ENCODE measurements at places on chromosomes 5 and 9. TPM values are rescaled to one million over a fixed set of nuclear protein-coding genes. Genes with fewer than 3 reads are reported as not detected.

- DNase-seq: no peak
These were observed 179.4 kb downstream of the ACTL7B start for GRCh38 chr9:108676355-108676754.

Gene SLC34A3
- not detected for total RNA-seq

Gene ANKRD18B
- total RNA-seq: not detected

DNA sequence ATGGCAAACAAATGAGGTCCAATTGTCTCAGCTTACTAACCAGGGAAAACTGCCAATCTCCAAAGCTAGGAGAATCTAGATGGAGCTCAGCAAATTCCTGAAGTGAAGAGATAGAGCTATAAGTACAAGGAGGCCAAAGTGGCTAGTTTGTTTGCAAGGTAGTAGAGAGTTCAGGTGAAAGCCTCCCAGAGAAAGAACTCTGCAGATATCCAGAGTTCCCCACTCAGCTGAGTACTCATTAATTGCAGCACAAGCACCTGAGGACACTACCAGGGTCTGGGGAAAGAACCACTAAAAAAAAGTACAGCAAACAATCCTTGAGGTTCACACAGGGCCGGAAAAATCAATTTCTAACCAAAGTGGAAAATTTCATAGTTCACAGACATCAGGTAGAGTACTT lies 250.9 kb downstream of the TMEM232 start:
- no peak for DNase-seq

- no peak for DNase-seq
These were observed 2.2 kb downstream of the PPP2CA start for GRCh38 chr5:134223406-134224248.

DNA sequence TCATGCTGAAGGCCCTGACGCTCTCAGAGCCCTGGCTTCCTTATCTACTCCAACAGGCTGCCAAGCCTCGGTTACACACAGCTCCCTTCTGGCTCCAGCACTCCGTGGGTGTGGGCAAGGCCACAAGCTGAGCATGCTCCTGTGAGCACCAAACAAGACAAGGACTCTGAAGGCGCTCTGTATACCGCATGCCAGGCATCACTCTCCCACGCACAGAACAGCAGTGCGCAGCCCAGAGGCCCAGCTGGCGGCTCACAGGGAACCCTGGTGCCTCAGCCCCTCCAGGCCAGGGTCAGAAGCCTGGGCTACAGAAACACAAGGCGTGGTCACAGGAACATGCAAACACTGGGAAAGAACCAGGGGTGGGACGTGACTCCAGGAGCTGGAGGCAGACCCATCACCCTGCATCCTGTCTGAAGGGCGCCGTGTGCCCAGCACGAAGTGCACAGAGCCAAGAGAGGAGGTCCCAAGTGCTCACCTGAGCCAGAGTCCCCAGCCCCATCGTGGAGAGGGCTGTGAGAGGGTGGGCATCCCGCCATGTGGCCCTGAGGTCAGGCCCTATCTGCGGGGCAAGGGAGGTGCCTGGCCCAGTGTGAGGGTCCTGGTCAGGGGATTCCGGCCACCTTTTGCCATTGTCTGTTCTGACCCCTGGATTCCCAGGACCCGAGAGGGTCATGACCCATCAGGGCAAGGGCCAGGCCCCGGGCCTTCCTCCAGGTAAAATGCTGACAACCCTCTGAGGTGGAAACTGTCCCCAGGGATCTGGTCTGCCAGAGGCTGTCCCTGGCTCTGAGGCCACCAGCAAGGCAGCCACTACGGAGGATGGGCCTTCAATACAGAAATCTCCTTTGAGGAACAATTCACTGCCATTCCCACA lies 54.7 kb downstream of the COL23A1 start:
- peak; percentile 25 for DNase-seq

DNA sequence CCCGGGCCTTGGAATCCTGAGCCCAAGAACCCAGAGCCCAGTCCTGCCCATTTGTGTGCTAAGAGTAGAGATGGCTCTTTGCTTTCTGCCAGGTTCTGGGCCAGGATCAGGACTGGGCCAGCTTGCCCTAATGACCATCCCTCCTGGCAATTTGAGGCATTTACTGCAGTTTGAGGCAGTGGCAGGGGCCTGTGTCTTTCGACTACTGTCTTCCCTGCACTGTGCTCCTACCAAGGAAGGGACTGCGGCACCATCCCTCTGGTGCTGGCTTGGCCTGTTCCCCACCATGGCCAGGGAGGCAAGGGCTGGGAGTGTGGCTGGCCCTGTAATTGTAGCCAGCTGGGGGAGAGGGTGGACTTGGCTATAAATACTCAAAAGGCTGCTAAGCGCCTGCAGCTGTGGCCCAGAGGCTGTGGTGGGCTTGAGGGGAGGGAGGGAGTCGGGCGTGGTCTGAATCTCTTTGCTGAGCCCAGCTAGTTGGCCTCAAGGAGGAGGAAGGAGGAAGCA lies 4.6 kb downstream of the ENHO start:
- no peak for DNase-seq

Gene RFK
- 23.9 TPM for total RNA-seq

GRCh38 chr9:124183772-124184171 lies 74.0 kb upstream of the NEK6 start:
- DNase-seq: no peak

DNA sequence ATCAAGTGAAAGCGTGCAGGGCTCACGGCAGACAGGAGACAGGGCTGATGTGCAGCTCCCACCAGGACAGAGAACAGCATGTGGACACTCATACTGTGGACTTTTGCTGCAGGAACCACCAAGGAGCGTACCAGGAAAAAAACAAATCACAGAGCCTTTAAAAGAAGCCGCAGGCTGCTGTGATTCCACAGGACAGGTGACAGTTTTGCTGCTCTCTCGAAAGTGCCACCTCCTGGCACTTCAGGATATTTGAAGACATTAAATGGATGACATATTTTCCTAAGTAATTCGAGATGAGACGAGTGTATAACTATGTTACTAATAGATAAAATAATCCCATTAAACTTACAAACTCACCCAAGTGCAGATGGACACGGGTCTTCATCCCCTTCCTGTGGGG lies 29.3 kb downstream of the ZDHHC11 start:
- no peak for DNase-seq
